ENCODE measurements at places on chromosomes 7 and 10.

DNA sequence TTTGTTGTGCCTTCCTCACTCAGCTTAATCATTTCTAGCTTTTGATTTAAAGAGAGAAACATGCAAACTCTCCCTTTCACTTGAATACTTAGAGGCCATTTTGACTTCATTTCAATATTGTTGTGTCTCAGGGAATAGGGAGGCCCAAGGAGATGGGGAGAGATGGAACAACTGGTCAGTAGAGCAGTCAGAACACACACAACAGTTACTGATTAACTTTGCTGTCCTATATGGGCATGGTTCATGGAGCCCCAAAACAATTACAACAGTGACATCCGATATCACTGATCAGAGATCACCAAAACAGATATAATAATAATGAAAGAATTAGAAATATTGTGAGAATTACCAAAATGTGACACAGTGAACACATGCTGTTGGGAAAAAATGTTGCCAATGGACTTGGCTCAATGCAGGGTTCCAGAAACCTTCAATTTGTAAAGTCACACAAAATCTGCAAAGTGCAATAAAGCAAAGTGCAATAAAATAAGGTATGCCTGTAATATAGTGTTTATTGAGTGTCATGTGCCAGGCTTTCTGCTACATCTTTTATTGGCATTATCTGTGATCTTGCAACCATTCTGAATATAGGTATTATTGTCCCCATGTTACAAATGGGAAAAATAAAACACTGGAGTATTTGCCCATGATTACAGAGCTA lies 38.2 kb downstream of the CCDC71L start:
- no peak for DNase-seq

DNA sequence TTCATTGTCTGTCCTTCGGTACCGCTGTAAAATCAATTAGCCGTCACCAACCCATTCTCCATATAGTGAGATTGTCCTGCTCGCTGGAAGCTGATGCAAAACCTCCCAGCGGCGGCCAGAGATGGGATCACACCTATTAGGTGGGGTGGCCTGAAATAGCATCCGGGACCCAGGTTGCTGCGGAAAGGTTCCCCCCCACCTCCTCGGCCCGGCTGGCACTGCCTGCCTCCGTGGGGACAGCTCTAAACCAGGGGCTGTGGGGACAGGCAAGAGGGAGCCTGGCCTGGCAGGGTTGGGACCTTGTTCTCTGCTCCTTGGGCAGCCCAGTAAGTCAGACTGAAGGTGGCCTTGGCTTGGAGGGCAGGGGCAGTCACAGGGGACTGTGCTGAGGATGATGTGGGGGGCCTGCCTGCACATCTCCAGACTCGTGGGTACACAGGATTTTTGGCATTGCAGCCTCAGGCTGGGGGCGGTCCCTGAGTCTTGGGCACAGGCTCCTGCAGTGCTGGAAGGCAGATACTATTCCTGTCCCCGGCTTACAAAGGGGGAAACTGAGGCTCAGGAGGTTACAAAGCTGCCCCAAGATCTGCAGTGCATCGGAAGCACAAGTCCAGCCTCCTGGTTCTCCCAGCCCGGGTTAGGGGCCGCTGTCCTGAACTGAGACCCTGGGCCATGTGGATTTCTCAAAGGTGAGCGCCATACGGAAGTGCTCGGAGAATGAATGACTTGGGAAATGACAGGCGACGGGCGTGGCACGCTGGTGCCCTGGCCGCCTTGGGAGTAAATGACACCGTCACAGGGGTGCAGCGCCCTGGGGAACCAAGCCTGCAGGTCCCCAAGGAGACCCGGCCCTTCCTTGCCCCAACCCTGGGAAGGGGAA lies 65.6 kb downstream of the UNCX start:
- no peak for DNase-seq

- no peak for DNase-seq
Measured at GRCh38 chr7:98295467-98296192, 14.1 kb downstream of the BRI3 start.

DNA sequence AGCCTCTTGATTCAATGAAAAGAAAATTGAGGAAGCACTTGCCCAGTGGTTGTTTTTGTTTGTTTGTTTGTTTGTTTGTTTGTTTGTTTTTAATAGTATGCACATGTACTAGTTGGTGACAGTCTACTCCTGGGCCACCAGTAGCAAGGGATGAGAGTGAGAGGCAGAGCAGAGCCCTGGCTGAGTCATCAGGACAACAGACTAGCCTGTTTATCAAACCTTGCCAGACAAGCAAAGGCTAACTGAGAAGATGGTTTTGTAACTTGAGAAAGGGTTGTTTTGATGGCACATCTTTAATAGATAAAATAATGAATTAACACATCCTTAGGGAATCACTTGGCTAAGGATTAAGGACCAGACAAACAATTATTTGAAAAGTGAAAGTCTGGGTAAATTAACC lies 78.1 kb downstream of the INHBA start:
- DNase-seq: no peak
